ENCODE measurements at places on chromosomes 4 and X. TPM values are rescaled to one million over a fixed set of nuclear protein-coding genes. Genes with fewer than 3 reads are reported as not detected.

Gene CHST7
- total RNA-seq: 6.9 TPM

Gene CASP3
- 63.6 TPM for total RNA-seq

Gene SLC6A14
- total RNA-seq: not detected

Gene MSANTD1
- total RNA-seq: 0.32 TPM

Gene RTL9
- 0.02 TPM for total RNA-seq

Gene RAI2
- not detected for total RNA-seq

Gene KIF4A
- 34.0 TPM for total RNA-seq

Gene MAGEB10
- not detected for total RNA-seq

Gene MAOA
- total RNA-seq: 18.2 TPM

Gene AP1S2
- 27.3 TPM for total RNA-seq

Gene GCNA
- 5.3 TPM for total RNA-seq

Gene MEPE
- total RNA-seq: not detected

Gene MMAA
- 3.0 TPM for total RNA-seq
